ENCODE measurements at places on chromosomes 11 and 22. TPM values are rescaled to one million over a fixed set of nuclear protein-coding genes. Genes with fewer than 3 reads are reported as not detected.

DNA sequence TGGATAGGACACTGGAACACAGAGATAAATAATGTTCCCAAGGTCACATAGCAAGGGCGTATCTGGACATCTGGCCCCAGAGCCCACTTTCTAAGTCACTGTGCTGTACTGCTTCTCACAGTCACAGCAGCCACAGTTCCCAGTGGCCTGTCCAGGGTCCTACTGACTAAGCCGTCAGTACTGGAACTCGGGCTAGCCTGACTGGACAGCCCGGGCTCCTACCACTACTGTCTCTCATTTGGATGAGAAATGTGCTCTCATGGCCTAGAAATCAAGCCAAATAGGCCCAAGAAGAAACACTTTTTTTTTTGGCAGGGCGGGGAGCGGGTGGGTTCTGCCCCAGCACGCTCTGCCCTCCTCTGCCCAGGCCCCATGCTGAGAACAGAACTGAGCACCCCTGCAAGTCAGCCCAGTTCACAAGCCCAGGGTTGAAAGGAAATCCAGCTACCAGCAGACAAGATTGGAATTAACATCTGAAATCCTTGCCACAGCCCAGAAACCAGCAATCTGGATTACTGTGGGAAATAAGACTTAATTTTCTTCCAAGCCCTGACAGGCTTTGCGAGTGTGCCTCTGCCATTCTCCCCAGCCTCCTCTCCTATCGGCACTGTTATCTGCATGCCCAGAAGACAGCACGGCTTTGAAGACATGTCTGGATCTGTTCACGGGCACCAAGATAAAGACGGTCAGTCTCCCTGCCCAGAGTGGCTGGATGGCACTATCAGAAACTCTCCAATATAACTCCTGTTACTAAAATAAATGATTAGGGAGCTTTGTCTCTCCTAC, 182.9 kb upstream of the NCAM1 start:
- no peak overlapping the region for H3K27ac ChIP-seq
- no peak overlapping the region for H3K4me3 ChIP-seq
- no peaks in the 10 kb centered on the region for H3K36me3 ChIP-seq
- DNase-seq: no peak
- no peaks in the 10 kb centered on the region for H3K4me1 ChIP-seq
- H3K27me3 ChIP-seq: peaks cover 7% of the 10 kb centered on the region

DNA sequence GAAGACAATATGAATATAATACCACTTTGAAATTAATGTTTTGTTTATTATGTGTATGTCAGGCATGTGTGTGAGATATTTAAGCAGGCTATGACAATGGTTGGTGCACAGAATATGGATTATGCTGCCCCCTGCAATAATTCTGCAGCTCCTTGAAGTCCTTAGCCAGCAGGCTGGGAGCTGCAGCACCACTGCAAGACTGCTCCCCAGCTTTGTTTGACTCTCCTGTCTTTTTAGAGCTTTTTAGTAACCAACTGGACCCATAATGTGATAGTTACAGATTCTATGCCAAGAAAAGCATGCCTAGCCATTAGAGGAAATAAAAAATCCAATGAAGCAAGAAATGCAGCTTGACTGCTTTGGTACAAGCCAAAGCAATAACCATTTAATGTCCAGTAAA, 535.1 kb downstream of the TMEM135 start:
- H3K27me3 ChIP-seq: no peaks in the 10 kb centered on the region
- H3K4me1 ChIP-seq: no peaks in the 10 kb centered on the region
- H3K4me3 ChIP-seq: no peak overlapping the region
- H3K36me3 ChIP-seq: no peaks in the 10 kb centered on the region

DNA sequence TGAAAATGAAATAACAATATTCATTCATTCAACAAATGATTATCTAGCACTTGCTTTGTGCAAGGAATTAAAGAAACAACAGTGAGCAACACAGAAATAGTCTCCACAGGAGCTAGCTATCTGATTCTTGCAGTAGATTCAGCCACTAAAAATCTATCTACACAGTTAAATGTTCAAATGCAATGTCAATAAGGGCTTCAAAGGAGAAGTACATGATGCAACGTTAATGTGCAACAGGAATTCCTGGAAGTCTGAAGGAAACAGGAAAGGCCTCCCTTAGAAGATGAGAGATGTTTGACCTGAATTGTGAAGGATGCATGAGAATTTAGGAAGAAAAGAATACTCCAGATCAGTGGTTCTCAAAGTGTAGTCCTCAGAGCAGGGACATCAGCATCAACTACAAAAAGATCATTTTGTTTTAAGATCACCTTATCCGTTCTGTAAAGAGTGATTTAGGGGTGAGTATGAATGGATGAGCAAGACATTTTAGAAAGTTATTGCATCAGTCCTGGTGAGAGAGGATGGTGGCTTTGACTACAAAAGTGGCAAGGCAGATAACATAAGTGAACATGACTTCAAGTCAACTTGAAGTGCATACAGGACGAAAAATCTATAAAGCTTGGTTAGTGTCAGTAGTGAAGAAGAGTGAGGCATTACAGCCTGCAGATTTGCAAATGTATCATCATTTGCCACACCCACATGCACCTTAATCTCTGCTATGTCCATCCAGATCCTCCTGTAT, 96.0 kb downstream of the ETS1 start:
- peaks cover 90% of the 10 kb centered on the region for H3K36me3 ChIP-seq
- no peak for DNase-seq

- peak overlapping the region; percentile 25 for H3K27ac ChIP-seq
- no peak overlapping the region for H3K4me3 ChIP-seq
- no peaks in the 10 kb centered on the region for H3K27me3 ChIP-seq
- H3K36me3 ChIP-seq: peaks cover 19% of the 10 kb centered on the region
- no peak for DNase-seq
These were observed 3.9 kb downstream of the FRMD8 start for GRCh38 chr11:65390099-65390941.

GRCh38 chr11:70751142-70751734, 352.9 kb downstream of the CTTN start:
- no peak for DNase-seq
- H3K27me3 ChIP-seq: peaks cover 2% of the 10 kb centered on the region
- no peaks in the 10 kb centered on the region for H3K36me3 ChIP-seq
- no peaks in the 10 kb centered on the region for H3K4me1 ChIP-seq

CASP5 gene
- total RNA-seq: not detected

TMPRSS5 gene
- total RNA-seq: 0.46 TPM

MMP12 gene
- not detected for total RNA-seq
